ENCODE measurements at places on chromosomes 4 and X.
A peak's percentile ranks its signal among the peaks of the same experiment; 100 is the strongest.

GRCh38 chrX:32530802-32531403, 680.4 kb downstream of the DMD start:
- H3K27ac ChIP-seq: no peak overlapping the region
- H3K4me1 ChIP-seq: no peaks in the 10 kb centered on the region
- no peaks in the 10 kb centered on the region for H3K36me3 ChIP-seq
- no peak overlapping the region for H3K4me3 ChIP-seq
- no peak for DNase-seq

GRCh38 chr4:88134536-88135355, 23.7 kb downstream of the ABCG2 start:
- no peak for DNase-seq
- H3K27me3 ChIP-seq: no peaks in the 10 kb centered on the region
- H3K4me3 ChIP-seq: no peak overlapping the region
- peaks cover 8% of the 10 kb centered on the region for H3K36me3 ChIP-seq
- peaks cover 24% of the 10 kb centered on the region for H3K4me1 ChIP-seq

- no peaks in the 10 kb centered on the region for H3K4me1 ChIP-seq
- H3K4me3 ChIP-seq: no peak overlapping the region
- peak overlapping the region; percentile 25 for H3K27ac ChIP-seq
- no peaks in the 10 kb centered on the region for H3K27me3 ChIP-seq
- H3K36me3 ChIP-seq: no peaks in the 10 kb centered on the region
These were observed 21.0 kb downstream of the SAT1 start for GRCh38 chrX:23803931-23804381.

- H3K36me3 ChIP-seq: no peaks in the 10 kb centered on the region
- no peak overlapping the region for H3K4me3 ChIP-seq
- no peak overlapping the region for H3K27ac ChIP-seq
- H3K4me1 ChIP-seq: no peaks in the 10 kb centered on the region
These were observed 170.5 kb upstream of the NOCT start for GRCh38 chr4:138845054-138845453.

GRCh38 chr4:112860830-112861690, 188.4 kb upstream of the ANK2 start:
- no peak overlapping the region for H3K27ac ChIP-seq
- H3K27me3 ChIP-seq: no peaks in the 10 kb centered on the region
- DNase-seq: no peak
- no peaks in the 10 kb centered on the region for H3K4me1 ChIP-seq
- H3K36me3 ChIP-seq: no peaks in the 10 kb centered on the region
- H3K4me3 ChIP-seq: no peak overlapping the region

- H3K27me3 ChIP-seq: no peaks in the 10 kb centered on the region
- no peaks in the 10 kb centered on the region for H3K36me3 ChIP-seq
- peaks cover 5% of the 10 kb centered on the region for H3K4me1 ChIP-seq
- no peak overlapping the region for H3K27ac ChIP-seq
These were observed 100.3 kb downstream of the SLC34A2 start for GRCh38 chr4:25755911-25756310.

GRCh38 chr4:122379239-122379638, 428 bp downstream of the ADAD1 start:
- no peaks in the 10 kb centered on the region for H3K36me3 ChIP-seq
- H3K27me3 ChIP-seq: no peaks in the 10 kb centered on the region
- no peak overlapping the region for H3K27ac ChIP-seq
- no peak overlapping the region for H3K4me3 ChIP-seq
- DNase-seq: no peak

All from liver (tissue), 10 donors.